ENCODE measurements at places on chromosomes 6 and 20.

- peak; percentile 92 for DNase-seq
These were observed 57.7 kb upstream of the CD83 start for GRCh38 chr6:14059791-14060436.

DNA sequence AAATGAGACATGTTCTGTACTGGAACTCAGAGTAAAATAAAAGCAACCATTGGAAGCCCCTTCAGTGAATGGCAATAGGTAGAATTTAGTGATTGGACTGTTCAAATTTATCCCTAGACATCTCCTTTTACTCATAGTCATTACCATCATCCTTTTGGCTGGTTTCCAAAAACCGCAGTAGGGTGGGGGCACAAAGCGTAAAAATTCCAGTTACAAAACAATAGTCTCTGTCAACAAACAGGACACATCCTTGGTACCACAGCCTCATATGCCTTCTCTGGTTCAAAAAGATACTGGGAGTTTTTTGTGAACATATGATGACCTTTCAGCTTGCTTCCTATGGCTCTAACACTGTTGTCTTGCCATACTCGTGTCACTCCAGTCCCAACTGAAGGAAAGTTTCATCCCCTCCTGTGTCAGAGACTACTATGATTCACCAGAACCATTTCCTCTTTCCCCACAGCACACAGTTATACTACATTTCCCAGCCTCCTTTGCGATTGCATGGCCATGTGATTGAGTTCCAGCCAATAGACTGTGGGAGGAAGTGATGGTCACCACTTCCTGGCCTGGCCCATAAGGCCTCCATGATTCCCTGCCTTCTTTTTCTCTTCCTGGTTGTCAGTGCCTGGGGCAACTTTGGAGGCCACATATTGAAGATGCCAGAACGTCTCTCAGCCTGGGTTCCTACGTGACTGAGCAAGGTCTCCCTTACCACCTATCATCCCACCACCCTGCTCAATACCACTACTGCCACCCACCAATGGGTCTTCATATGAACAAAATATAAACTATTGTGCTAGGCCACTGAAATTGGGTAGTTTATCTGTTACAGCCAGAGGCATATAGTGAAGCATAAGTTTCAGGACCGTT lies 162.4 kb downstream of the ID4 start:
- DNase-seq: peak; percentile 47

- no peak for DNase-seq
These were observed 28.6 kb upstream of the CDYL start for GRCh38 chr6:4747588-4747987.

DNA sequence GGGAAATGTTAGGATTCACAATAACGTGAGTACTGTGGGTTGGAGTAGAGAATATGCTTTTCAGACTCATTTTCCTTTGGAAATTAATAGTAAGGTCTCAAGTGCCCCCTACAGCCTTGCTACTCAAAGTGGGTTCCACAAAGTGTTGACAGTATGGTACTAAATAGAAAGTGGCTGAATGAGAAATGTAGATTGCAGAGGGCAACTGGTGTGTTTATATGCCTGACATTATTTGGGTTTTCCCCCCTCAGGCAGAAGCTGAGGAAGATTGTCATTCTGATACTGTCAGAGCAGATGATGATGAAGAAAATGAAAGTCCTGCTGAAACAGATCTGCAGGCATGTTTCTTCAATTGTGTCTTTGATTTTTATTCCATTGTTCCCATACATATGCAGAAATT lies 5.6 kb downstream of the FBXO9 start:
- no peak for DNase-seq

DNA sequence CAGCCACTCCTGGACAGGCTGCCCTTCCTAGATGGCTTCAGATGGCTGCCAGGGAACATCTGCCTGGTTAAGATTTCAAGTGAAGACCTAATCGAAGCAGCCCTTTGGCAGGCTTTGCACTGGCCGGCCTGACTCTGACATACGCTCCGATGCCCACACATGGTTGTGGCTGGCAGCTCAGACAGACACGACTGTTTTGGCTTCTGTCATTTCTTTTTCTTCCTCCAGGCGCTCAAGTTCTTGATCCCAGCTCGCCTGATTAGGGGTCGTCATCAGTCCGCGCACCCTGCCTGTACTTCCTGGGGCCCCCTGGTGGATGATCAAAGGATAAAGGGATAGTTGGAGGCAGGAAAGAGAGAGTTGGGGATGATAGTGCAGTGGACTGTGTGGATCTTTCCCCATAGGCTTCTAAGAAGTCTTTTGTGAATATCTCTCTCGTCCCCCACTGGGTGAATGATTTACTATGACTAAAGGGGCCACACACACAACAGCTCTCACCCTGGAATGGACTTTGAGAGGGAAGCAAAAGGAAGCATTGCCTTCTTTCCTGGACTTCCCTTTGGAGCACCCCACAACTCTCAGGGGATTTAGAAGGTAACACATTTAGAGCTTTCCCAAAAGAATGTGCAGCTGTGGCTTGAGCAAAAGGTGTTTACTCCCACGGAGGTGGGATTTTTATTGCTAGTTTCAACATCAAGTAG lies 21.4 kb upstream of the TRAM2 start:
- no peak for DNase-seq

DNA sequence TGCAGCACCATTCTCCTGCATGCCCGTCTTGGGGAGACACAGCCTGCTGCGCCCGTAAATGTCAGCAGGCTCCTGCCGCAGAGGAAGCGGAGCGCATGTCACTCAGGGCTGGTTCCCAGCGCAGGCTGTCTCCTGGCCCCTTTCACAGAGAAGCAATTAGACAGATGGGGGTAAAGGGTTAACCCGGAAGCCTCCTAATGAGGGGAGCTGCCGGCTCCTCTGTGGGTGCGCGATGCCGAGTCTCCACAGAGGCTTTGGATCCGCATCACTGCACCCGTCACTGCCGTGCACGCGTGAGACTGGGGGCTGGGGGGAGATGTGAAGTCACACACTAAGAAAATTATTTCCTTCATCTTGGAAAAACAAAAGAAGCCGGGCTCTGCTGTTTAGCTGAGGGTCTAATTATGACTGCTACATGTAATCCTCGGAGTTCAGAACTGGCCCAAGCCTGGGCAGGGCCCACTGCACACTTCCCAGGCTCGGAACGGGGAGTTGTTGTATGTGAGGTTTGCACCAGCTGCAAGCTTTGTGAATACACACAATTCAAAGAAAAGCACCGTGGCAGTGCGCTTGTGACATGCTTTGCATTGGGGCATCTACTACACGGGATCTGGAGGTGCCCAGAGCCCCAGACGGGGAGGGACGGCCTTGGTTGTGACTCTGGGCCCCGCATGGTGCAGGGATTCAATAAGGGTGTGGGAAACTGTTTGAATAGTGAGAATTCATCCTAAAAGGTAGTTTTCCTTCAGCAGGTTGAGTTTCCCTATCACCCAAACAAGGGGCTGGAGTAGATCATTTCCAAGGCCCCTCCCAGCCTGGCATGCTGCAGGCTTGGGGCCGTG lies 331.6 kb downstream of the TAF4 start:
- no peak for DNase-seq

- no peak for DNase-seq
These were observed 6.4 kb downstream of the TNFRSF21 start for GRCh38 chr6:47303342-47303741.

- no peak for DNase-seq
These were observed 57.6 kb upstream of the UNC93A start for GRCh38 chr6:167233490-167233889.

Measured in NCI-H2029 treated with DMSO at 0.1 percent for 48 hours (cell line).